RPMI7951 (cell line): ENCODE measurements at places on chromosomes 7 and 10.

GRCh38 chr7:100426516-100426915, 2.0 kb downstream of the ZCWPW1 start:
- no peak for DNase-seq

GRCh38 chr7:946256-946996, 8.1 kb downstream of the ADAP1 start:
- no peak for DNase-seq

DNA sequence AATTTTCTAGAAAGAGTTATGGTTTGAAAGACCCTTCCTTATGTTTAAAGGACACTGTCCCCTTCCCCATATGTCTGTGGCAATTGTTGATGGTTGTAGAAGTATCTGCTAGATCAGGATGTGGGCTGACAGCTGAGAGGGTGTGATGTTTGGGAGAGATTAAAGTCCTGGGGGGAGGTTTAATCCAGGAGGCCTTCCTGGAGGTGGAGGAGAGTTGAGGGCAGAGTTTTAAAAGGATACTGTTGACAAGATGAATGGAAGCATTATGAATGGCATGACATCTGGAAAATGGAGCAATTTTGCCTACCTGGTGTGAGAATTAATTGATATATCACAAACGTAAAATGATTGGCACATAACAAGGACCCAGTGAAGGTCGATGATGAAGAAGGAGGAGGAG, 32.9 kb upstream of the SMC3 start:
- no peak for DNase-seq

- no peak for DNase-seq
These were observed 142.3 kb downstream of the JAZF1 start for GRCh38 chr7:28038175-28038797.

DNA sequence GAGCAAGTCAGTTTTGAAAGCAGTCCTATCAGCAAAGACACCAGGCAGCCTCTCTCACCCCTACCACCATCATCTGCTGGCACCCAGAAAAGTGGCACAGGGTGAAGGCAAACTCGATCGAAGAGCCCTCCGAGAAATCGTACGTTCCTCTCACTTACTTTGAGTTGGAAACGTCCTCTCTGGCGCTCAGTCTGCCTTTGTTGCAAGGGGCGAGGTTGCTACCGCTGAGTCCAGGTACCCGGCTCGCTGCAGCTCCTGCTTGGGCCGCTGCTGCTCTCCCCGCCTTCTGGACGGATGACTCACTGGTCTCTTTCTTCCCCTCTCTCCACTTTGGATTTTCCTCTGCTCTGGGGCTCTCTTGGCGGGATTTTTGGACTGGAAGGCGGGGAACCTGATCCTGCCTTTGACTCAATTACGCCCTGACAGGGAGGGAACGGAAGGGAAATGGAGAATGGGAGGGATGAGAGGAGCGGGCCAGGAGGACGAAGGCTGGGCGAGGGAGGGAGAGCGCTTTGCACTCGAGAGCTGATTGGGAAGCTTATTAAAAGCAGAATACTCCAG, at the start of gene PTN:
PTN (minus strand) TSS at position 453 of the 561 bp plus-strand sequence. CDS start 88,760 bp downstream, outside the sequence.
- peak; percentile 79 for DNase-seq
